Activated gamma-delta T cell treated with anti-CD3 and anti-CD28 coated beads, Interleukin-2, amount 50 U/mL, for 16 hours (primary cell): ENCODE measurements at places on chromosomes 3 and 15.
A peak's percentile ranks its signal among the peaks of the same experiment; 100 is the strongest.

GRCh38 chr15:82849556-82850512 is 40.4 kb downstream of the WHAMM start:
- DNase-seq: peak; percentile 3

DNA sequence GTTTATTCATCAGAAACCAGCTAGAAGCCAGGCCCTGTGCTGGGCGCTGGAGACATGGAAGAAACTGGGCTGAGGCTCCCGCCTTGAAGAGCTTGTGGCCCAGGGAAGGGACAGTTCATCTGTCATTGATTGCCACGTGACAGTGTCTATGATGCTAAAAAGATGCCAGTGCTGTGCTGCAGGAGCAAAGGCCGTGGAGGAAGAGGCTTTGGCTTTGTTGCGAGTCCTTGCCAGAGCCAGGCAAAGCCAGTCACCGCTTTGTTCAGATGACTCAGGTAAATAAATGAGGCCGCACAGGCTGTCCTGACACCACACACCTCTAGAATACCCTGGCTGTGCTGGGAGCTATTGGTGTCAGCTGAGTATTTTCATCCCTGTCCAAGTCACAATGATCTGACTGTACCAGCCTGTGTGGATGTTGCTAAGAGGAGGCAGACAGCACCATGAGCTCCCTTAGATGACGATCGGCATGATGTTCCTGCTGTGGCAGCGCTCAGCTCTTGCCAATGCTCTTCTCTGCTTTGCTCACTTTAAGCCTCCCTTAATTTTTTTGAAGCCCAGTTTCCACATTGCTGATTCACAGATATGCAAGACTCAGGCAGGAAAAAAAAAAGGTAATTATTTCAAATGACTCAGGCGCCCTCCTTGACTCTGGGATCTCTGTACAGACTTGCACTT is 77.5 kb downstream of the CCNL1 start:
- no peak for DNase-seq

GRCh38 chr3:13501521-13501920 is 21.4 kb downstream of the HDAC11 start:
- no peak for DNase-seq

- no peak for DNase-seq
Observed at GRCh38 chr3:73409138-73409763, 215.5 kb downstream of the PDZRN3 start.
